ENCODE measurements at places on chromosomes 3 and 15. TPM values are rescaled to one million over a fixed set of nuclear protein-coding genes. Genes with fewer than 3 reads are reported as not detected.

ZMYND10 gene
- total RNA-seq: 4.2 TPM

FMN1 gene
- 3.4 TPM for total RNA-seq

MUSTN1 gene
- not detected for total RNA-seq

ENTPD3 gene
- 1.7 TPM for total RNA-seq

DISP2 gene
- total RNA-seq: 0.13 TPM

SI gene
- total RNA-seq: not detected

NR2F2 gene
- total RNA-seq: 1.7 TPM

Data from articular chondrocyte of knee joint (primary cell).